ENCODE measurements at places on chromosomes 1 and 21.
A peak's percentile ranks its signal among the peaks of the same experiment; 100 is the strongest.

GRCh38 chr1:29002792-29003191, 88.4 kb downstream of the EPB41 start:
- peaks cover 64% of the 10 kb centered on the region for H3K36me3 ChIP-seq
- no peak overlapping the region for H3K27ac ChIP-seq
- DNase-seq: no peak
- H3K4me3 ChIP-seq: no peak overlapping the region
- no peaks in the 10 kb centered on the region for H3K4me1 ChIP-seq

DNA sequence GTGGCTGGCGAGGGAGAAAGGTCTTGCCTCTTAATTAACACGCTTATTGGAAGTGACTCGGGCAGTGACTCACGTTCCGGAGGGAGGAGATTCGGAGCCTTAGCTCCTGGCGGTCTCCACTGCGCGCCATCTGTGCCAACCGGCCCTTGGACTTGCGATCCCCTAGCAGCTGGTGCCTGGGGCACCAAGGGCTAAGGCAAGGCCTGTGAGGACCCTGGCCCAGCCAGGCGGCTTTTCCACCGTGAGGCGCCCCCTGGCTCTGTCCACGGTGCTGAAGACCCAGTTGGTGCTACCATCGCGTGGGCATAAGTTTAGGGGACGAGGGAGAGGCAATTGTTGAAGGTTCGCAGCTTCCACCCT, 1.3 kb upstream of the SYT6 start:
- peaks cover 61% of the 10 kb centered on the region for H3K27me3 ChIP-seq
- DNase-seq: peak; percentile 91
- H3K27ac ChIP-seq: no peak overlapping the region
- peaks cover 40% of the 10 kb centered on the region for H3K4me1 ChIP-seq
- H3K4me3 ChIP-seq: peak overlapping the region; percentile 70

GRCh38 chr1:205510951-205511330, 6.5 kb downstream of the CDK18 start:
- no peak overlapping the region for H3K27ac ChIP-seq
- H3K4me3 ChIP-seq: no peak overlapping the region
- peaks cover 22% of the 10 kb centered on the region for H3K27me3 ChIP-seq
- no peaks in the 10 kb centered on the region for H3K36me3 ChIP-seq
- DNase-seq: no peak

GRCh38 chr1:23446661-23447310, 22.2 kb upstream of the TCEA3 start:
- H3K27ac ChIP-seq: no peak overlapping the region
- no peaks in the 10 kb centered on the region for H3K27me3 ChIP-seq
- no peak overlapping the region for H3K4me3 ChIP-seq
- no peak for DNase-seq
- H3K4me1 ChIP-seq: peaks cover 10% of the 10 kb centered on the region

GRCh38 chr1:224300346-224300745, 29.6 kb downstream of the NVL start:
- H3K27me3 ChIP-seq: no peaks in the 10 kb centered on the region
- H3K4me1 ChIP-seq: no peaks in the 10 kb centered on the region
- no peak overlapping the region for H3K4me3 ChIP-seq
- H3K27ac ChIP-seq: no peak overlapping the region
- DNase-seq: no peak
- H3K36me3 ChIP-seq: peaks cover 57% of the 10 kb centered on the region

GRCh38 chr1:30174499-30174898, 548.9 kb downstream of the MATN1 start:
- H3K4me3 ChIP-seq: no peak overlapping the region
- H3K36me3 ChIP-seq: no peaks in the 10 kb centered on the region
- peaks cover 3% of the 10 kb centered on the region for H3K27me3 ChIP-seq
- no peak for DNase-seq
- H3K27ac ChIP-seq: no peak overlapping the region
- H3K4me1 ChIP-seq: peaks cover 33% of the 10 kb centered on the region

- peaks cover 4% of the 10 kb centered on the region for H3K27me3 ChIP-seq
- no peak for DNase-seq
- H3K36me3 ChIP-seq: peaks cover 37% of the 10 kb centered on the region
- no peak overlapping the region for H3K27ac ChIP-seq
- no peak overlapping the region for H3K4me3 ChIP-seq
These were observed 73.2 kb downstream of the ADGRL2 start for GRCh38 chr1:81873946-81874345.

GRCh38 chr1:184362876-184363275, 24.0 kb upstream of the C1orf21 start:
- peaks cover 2% of the 10 kb centered on the region for H3K27me3 ChIP-seq
- H3K36me3 ChIP-seq: no peaks in the 10 kb centered on the region
- H3K4me3 ChIP-seq: no peak overlapping the region
- no peak overlapping the region for H3K27ac ChIP-seq

- no peak overlapping the region for H3K4me3 ChIP-seq
- DNase-seq: peak; percentile 72
- H3K27ac ChIP-seq: no peak overlapping the region
- H3K27me3 ChIP-seq: peaks cover 51% of the 10 kb centered on the region
- H3K36me3 ChIP-seq: no peaks in the 10 kb centered on the region
These were observed 86.8 kb upstream of the CD34 start for GRCh38 chr1:207997486-207998268.

DNA sequence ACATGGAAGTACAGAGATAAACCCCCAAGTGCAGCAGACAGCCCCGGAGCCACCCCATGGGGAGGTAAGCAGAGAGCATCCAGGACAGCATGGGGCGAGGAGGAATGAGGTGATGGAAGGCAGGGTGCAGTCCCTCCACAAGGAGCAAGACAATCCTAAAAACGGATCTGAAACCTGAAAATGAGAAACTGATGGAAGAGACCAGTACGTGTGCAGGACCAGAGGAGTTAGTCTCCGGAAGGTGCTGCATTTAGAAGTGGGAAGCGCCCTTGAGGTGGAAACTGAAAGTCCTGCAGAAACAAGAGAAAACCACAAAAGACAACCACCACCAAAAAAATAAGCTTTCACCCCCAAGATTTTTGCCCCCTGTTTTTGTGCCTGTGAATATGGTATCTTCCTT, 17.4 kb upstream of the DDOST start:
- H3K27me3 ChIP-seq: peaks cover 9% of the 10 kb centered on the region
- no peaks in the 10 kb centered on the region for H3K4me1 ChIP-seq
- no peak for DNase-seq
- H3K36me3 ChIP-seq: peaks cover 11% of the 10 kb centered on the region

GRCh38 chr1:47881505-47882442, 115.4 kb downstream of the TRABD2B start:
- DNase-seq: no peak
- H3K27me3 ChIP-seq: peaks cover 38% of the 10 kb centered on the region
- peaks cover 12% of the 10 kb centered on the region for H3K36me3 ChIP-seq
- no peak overlapping the region for H3K27ac ChIP-seq

DNA sequence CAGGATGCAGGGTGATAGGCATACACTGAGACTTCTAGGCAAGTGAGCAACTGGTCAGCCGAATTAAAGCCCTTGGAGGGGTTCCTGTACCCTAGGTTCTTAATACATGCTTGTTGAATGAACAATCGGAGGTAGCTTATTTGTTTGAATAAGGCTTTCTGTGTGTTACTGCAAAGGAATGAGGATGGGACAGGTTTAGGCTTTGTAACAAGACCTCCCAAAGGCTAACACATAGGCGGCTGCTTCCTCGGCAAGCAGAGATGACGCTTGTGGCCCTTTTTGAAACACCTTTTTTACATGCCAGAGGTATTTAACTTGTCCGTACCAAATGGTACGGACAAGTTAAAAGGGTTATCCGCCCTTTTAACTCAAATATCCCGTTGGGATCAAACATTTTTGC, 511.6 kb downstream of the KIF26B start:
- no peak overlapping the region for H3K27ac ChIP-seq
- no peak overlapping the region for H3K4me3 ChIP-seq

DNA sequence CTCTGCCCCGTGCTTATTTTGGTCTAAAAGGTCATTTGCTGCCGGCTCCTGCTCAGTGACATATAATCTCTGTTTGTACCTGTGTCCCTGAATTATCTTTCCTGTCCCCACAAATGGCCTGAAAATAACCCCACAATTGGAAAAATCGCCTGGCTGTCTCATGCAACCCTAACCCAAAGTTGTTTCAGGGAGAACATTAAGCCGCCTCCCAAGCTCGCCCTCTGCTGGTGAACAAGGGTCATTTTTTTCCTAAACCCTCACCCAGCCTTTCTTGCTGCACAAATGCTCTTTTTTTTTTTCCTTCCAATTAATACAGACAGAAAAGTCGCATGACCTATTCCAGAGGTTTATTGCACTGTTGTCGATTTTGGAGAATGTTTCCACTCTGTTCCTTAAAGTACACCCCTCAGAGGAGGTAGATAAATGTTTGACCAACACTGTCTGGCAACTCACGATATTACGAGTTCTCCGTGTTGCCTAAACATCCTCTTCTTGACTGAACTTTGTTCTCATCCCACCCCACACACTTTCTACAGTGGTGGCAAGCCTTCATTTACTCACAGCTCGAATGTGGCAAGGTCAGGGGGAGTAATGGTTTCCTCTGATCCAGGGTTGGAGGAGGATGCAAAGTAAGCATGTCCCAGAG, 148.7 kb downstream of the ZZZ3 start:
- no peak overlapping the region for H3K27ac ChIP-seq
- no peaks in the 10 kb centered on the region for H3K36me3 ChIP-seq
- no peak overlapping the region for H3K4me3 ChIP-seq
- peak; percentile 63 for DNase-seq

- peaks cover 21% of the 10 kb centered on the region for H3K4me1 ChIP-seq
- peaks cover 31% of the 10 kb centered on the region for H3K27me3 ChIP-seq
- no peaks in the 10 kb centered on the region for H3K36me3 ChIP-seq
- peak overlapping the region; percentile 92 for H3K4me3 ChIP-seq
These were observed 1.4 kb downstream of the GUK1 start for GRCh38 chr1:228141226-228142044.

DNA sequence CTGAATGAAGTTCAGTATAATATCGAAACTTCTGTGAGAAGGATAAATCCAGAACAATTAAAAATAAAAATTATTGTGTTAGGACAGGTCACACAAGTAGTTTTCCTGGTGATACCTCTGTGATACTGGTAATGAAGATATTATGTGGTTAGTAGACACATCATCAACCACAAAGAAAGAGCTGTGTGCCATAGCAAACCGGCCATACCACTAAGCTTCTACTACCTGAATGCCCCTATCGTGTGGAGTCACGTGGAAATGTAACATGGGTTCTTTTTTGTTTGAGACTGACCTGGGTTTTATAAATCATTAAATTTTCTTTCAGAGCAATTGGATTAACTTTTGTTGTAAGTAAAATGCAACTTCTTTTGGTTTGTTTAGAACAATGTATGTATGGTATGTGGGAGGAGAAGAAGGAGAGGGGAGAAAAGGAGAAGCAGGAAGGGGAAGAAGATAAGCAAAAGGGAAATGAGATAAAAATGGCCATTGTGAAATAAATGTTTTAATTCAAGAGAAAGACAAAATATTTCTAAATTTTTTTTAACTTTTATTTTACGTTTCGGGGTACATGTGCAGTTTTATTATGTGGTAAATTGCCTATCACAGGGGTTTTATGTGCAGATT, 58.2 kb upstream of the LRRC8B start:
- no peaks in the 10 kb centered on the region for H3K36me3 ChIP-seq
- DNase-seq: no peak
- no peak overlapping the region for H3K4me3 ChIP-seq
- no peaks in the 10 kb centered on the region for H3K4me1 ChIP-seq
- no peak overlapping the region for H3K27ac ChIP-seq
- H3K27me3 ChIP-seq: peaks cover 5% of the 10 kb centered on the region

DNA sequence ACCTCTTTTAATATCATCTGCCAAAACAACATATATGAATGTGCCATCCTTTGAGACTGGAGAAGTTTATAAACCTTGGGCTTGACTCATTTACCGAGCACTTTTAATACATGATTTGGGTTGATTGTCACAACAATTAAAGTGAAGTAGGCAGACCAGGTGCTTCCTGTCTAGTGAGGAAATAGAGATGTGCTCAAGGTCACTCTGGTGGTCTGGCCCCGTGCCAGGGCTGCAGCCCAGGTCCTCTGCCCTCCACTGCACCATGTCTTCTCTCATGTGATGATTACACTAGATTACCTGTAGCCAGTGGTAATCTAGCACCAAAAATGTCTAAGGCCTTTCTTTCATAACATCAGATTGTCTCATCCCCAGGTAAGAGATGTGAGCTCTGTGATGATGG, 61.8 kb upstream of the LAMC2 start:
- no peak overlapping the region for H3K27ac ChIP-seq
- H3K36me3 ChIP-seq: peaks cover 83% of the 10 kb centered on the region
- H3K4me3 ChIP-seq: no peak overlapping the region
- DNase-seq: no peak

GRCh38 chr1:236168716-236169429, 26.5 kb downstream of the GPR137B start:
- H3K4me3 ChIP-seq: no peak overlapping the region
- H3K36me3 ChIP-seq: peaks cover 59% of the 10 kb centered on the region
- peaks cover 6% of the 10 kb centered on the region for H3K4me1 ChIP-seq
- peaks cover 14% of the 10 kb centered on the region for H3K27me3 ChIP-seq

GRCh38 chr1:78651241-78651640, 1.6 kb downstream of the IFI44 start:
- no peaks in the 10 kb centered on the region for H3K36me3 ChIP-seq
- H3K4me3 ChIP-seq: no peak overlapping the region
- H3K27me3 ChIP-seq: peaks cover 13% of the 10 kb centered on the region
- DNase-seq: no peak
- H3K27ac ChIP-seq: no peak overlapping the region
- H3K4me1 ChIP-seq: no peaks in the 10 kb centered on the region

- peaks cover 29% of the 10 kb centered on the region for H3K4me1 ChIP-seq
- peak overlapping the region; percentile 30 for H3K27ac ChIP-seq
- no peaks in the 10 kb centered on the region for H3K27me3 ChIP-seq
- peaks cover 5% of the 10 kb centered on the region for H3K36me3 ChIP-seq
- no peak for DNase-seq
These were observed 21.1 kb upstream of the GPR88 start for GRCh38 chr1:100516857-100517256.

- no peak overlapping the region for H3K4me3 ChIP-seq
- no peak overlapping the region for H3K27ac ChIP-seq
- H3K27me3 ChIP-seq: peaks cover 3% of the 10 kb centered on the region
These were observed 383.9 kb downstream of the KIF26B start for GRCh38 chr1:245538671-245539070.

- no peak overlapping the region for H3K4me3 ChIP-seq
- no peaks in the 10 kb centered on the region for H3K36me3 ChIP-seq
- no peak overlapping the region for H3K27ac ChIP-seq
These were observed 310.0 kb upstream of the RUNX1 start for GRCh38 chr21:35359076-35359475.
